T1000 (cell line): ENCODE measurements at places on chromosomes 3 and 15.

DNA sequence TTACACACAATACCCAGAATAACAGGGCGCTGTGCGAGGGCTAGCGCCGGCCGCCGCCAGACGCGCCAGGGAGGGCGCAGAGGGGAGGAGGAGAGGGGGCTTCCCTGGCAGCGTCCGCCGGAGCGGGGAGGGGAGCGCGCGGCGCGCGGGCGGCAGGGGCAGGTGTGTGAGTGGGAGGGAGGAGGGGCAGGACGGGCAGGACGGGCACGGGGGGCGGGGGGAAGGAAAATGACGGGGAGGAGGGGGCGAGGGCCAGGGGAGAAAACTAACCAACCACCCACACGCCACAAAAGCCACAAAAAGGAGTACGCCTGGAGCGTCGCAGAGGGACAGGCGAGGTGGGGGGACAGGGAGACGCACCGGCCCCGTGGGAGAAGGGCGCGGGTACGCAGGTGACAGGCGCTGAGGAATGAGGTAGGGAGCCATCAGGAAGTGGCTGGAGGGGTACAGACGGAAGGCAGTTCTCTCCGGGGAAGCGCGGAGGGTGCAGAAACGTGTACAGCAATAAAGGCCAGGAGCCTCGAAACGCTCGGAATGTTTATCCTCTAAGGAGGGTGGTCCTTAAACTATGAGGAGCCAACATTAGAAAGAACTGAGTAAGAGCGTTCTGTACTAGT, 610 bp upstream of the SATB1 start:
- DNase-seq, result no peak

GRCh38 chr3:65893631-65894030, 145.1 kb downstream of the MAGI1 start:
- DNase-seq, result no peak

DNA sequence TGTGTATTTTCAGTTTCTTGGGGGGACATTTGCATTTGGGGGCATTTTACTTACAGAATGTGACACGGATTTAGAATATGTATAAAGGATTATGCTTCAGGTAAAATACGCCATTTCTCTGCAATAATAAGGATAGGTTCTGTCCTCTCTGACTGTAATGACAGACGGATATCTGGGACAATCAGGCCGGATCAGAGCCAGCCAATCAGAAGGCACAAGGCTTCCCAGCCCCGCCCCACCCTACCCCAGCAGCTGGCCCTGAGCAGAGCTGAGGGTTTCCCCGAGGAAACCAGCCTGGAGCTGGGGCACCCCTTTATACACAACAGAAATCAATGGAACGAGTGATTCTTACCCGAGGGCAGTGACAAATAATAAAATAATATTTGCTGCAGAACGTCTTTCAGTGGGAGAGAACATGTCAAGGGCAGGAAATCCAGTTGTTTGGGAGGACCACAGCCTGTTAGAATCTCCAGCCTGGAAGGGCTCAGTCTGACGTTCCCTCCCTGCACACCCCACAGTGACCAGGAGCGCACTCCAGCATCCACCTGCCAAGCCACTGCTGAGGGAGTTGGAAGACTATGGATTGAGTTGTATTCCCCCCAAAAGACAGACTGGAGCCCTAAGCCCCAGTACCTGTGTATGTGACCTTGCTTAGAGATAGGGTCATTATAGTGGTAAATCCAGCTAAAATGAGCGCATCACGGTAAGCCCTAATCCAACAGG, 30.3 kb upstream of the SEC13 start:
- DNase-seq, result no peak

- DNase-seq, result no peak
Observed at GRCh38 chr3:126464093-126464492, 11.6 kb downstream of the ZXDC start.
